ENCODE measurements at places on chromosomes 12 and 14.

DNA sequence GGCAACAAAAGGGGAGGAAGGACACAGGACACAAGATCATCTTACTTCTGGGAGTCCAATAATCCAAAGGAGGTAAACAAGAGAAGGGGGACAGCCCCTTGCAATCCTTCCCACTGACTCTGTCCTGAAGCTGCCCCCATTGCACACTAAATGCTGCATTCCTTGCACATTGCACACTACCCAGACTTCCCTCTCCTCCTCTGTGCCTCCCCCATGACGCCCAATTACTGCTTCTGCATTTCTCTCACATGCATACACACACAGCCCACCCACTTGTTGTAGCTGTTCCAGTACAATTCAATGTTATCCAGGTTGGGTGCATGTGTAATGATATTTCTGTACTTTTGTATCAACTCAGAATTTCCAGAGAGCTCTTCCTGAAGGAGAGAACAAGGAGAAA, 5.5 kb downstream of the NDRG2 start:
- no peak for DNase-seq

- DNase-seq: no peak
These were observed 828.3 kb upstream of the TMEM132C start for GRCh38 chr12:127438512-127439244.

GRCh38 chr12:90936230-90937005, 18.6 kb downstream of the CCER1 start:
- DNase-seq: no peak

- DNase-seq: no peak
These were observed 45.1 kb upstream of the SYCP3 start for GRCh38 chr12:101784376-101784775.

GRCh38 chr12:85747941-85748495, 88.2 kb downstream of the RASSF9 start:
- no peak for DNase-seq

- DNase-seq: no peak
These were observed 50.1 kb downstream of the LRCOL1 start for GRCh38 chr12:132560364-132560613.

DNA sequence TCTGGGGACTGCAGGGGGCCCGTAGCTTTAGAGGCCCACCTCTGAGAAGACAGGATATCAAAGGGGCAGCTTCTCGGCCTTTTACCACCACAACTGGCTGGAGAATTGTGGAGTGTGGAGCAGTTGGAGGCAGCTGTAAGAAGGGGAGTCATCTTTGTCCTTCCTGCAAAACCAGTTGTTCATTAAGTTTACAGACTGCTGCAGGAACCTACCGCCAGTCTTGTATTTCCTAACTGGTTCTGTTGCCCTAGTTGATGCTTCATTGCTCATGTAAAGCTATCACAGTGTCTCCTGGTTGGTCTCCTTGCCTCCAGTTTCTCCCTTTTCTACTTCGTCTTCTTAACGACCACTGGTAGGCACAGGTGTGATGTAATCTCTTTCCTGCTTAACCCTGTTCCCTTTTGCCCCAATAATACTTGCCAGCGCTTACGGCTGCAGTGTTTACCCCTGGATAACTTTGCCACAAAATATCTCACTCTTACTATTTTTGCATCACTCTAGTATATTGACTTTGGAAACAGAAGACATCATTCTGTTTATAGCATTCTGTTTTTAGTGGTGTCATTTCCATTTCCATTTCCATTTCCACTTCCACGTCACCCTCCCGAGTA, 11.9 kb downstream of the ESPL1 start:
- no peak for DNase-seq

- no peak for DNase-seq
These were observed 7.0 kb upstream of the MAX start for GRCh38 chr14:65109357-65109756.

DNA sequence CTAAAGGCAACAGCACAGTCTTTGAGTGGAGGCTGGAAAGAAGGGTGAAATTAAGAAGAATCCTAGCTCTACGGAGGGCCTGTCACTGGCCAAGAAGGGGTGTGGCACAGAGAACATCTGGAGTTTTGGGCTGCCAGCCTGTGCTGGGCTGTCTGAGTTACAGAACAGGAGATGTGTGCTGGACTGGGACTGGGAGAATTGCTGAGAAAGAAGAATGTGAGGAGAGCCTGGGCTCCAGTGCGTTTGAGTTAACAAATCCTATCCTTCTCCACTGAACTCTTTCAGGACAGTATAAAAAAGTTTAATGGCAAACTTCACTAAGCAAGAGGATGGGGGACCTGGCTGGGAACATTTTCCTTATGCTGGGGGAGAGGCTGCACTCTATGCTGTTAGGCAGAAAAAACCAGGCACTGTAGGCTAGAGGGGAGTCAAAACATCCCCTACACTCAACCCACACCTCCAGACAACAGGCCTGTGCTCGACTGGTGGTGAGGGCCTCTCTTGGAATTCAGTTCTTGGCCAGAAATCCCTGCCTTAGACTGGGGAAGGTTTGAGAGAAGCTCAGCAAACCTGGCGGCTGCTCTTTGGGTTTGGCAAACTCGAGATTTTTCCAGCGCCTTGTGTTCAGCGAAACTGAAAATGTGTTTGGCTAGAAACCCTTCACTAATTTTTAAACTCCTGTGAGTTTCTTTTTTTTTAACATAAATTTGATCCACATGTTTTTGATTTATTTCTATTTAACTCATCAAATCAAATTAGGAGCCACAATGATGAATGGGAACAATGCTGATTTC, 217.3 kb downstream of the MON2 start:
- no peak for DNase-seq

- no peak for DNase-seq
These were observed 34.3 kb downstream of the DAD1 start for GRCh38 chr14:22554498-22555383.

GRCh38 chr14:96978525-96979272, 181.5 kb downstream of the VRK1 start:
- DNase-seq: no peak

GRCh38 chr14:58460772-58461171, 33.3 kb downstream of the KIAA0586 start:
- DNase-seq: no peak

GRCh38 chr14:81946834-81947798, 413.5 kb upstream of the SEL1L start:
- DNase-seq: no peak

- DNase-seq: no peak
These were observed 2.6 kb downstream of the MLXIP start for GRCh38 chr12:122081083-122081696.

DNA sequence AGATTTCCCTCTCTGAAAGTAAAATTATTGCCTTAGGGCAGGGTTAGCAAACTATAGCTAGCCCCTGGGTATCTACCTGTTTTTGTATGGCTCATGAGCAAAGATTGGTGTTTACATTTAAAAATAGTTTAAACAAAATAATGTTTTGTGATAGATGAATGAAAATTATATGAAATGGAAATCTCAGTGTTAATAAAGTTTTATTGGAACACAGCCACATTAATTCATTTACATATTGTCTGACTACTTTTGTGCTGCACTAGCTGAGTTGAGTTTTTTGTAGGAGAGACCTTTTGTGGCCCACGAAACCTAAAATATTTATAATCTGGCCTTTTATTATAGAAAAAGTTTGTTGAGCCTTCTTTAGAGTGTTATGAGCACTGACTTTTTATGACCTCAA, 48.5 kb downstream of the ADIPOR2 start:
- DNase-seq: no peak

- DNase-seq: peak; percentile 7
These were observed 40.3 kb downstream of the MAP1LC3B2 start for GRCh38 chr12:116599285-116600136.

- no peak for DNase-seq
These were observed 832.9 kb downstream of the C12orf50 start for GRCh38 chr12:87196321-87196720.

DNA sequence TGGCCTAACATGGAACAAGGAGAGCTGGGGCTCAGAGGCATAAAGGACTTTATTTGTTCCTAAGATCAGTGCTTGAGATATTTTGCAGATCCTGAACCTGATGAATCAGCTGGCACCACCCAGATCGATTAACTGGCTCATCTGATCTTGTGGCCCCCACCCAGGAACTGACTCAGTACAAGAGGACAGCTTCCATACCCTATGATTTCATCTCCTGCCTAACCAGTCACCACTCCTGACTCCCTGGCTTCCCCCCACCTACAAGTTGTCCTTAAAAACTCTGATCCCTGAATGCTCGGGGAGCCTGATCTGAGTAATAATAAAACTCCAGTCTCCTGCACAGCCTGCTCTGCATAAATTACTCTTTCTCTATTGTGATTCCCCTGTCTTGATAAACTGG, 5.1 kb downstream of the C12orf56 start:
- no peak for DNase-seq

GRCh38 chr12:67220065-67220464, 49.1 kb upstream of the CAND1 start:
- no peak for DNase-seq

- no peak for DNase-seq
These were observed 397.5 kb upstream of the PDE3A start for GRCh38 chr12:19970821-19971220.

DNA sequence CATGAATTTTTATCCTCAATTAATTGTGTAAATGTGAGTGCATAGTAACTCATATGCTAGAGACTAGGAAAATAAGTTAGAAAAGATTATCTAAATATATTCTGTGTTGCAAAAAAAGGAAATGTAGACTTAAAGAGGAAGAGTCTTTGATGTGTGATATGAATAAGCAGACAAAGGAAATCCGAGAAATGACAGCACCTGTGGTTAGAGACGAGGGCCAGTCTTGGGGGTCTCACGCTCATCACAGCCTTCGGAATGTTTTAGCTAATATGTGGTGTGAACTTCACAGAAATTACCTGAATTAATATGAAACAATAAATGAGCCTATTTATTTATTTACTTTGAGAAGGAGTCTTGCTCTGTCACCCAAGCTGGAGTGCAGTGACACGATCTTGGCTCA, 11.6 kb downstream of the ATP6V0A2 start:
- no peak for DNase-seq

GRCh38 chr12:106956048-106956578, 406 bp downstream of the TMEM263 start:
- DNase-seq: peak; percentile 48

- no peak for DNase-seq
These were observed 549.6 kb downstream of the DIO2 start for GRCh38 chr14:79661752-79662151.

- DNase-seq: no peak
These were observed 114.5 kb downstream of the RPAP3 start for GRCh38 chr12:47591361-47591791.

DNA sequence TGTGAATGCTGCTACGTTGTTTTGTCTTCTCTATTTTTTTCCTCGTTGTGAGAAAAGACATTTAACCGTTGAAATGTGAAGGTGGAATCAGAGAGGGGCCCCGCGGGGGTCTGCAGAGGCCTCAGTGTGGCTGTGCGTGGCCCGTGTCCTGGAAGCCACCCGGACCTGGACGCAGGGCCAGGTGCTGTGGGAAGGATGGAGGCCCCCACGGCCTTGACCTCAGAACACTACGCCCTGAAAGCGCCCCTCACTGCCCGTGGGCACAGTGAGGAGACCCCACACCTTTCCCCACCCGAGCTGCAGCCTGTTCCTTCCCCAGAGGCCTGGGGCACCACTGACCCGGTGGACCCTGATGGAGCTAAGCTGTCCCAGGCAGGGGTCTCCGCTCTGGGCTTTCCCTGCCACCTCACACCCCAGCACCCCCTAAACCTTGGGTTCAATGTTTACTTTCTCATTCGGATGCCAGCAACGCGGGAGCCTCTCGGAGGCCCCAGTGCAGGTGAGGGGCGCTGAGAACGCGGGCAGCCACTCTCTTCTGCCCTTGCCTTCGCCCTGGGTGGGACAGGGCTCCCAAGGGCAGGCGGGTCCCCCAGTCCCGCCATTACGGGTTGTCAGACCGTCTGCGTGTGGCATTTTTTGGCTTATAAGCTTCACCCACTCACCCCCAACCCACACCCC, 26.9 kb downstream of the SETD1B start:
- no peak for DNase-seq

DNA sequence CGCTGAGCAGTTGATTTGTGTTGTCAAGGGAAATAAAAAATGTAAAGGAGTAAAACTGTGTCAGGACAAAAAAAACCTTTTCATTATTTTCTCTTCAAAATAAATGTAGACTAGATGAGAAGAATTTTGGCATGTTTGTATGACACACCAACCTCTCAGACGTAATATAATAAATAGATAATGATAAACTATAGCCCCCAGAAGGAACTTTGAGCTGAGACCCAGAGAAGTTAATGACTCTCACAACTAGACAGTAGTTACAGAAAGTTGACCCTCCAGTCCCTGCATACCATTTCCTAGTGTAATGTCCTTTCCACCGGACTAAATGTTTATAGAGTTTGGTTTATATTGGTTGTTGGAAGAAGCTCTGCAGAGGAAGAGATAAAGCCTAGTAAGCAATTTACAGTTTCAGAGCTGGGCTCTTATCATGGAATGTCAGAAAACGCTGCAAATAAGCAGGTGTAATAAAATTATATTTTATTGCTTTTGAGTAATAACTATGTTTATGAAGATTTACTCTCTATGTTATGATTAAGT, 97.3 kb downstream of the TRHDE start:
- no peak for DNase-seq

DNA sequence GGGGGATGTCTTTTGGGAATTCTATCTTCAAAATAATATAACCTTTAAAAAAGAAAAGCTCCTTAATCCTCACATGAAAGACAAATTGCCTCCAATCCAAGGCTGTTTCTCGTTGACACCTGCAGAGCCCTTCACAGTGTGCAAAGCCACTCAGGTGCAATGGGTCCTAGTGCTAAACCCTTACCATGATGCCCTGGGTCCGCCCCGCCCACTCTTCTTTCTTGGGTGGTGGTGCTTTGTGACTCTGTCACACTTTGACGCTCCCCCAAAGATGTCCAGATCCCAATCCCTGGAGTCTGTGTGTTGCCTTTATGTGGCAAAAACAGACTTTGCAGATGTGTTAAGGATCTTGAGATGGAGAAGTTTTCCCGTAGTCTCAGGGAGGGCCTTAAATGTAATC, 29.7 kb downstream of the CLMN start:
- no peak for DNase-seq

DNA sequence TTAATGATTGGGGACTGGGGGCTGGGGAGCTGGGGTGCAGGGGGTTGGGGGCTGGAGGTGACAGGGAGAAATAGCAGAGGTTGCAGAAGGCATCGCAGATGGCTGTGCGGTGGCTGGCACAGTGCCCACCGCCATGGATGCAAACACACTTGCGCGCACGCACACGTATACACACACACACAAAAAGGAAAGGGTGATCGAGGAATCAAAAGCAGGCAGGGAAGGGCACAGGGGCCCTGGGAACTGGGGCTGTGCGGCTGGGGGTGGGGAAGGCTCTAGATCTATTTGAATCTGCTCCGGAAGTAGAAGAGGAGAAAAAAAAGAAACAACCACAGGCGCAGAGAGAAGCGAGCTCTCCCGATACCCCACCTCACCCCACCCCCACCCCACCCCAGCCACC, 39.4 kb downstream of the ZFHX2 start:
- DNase-seq: no peak

DNA sequence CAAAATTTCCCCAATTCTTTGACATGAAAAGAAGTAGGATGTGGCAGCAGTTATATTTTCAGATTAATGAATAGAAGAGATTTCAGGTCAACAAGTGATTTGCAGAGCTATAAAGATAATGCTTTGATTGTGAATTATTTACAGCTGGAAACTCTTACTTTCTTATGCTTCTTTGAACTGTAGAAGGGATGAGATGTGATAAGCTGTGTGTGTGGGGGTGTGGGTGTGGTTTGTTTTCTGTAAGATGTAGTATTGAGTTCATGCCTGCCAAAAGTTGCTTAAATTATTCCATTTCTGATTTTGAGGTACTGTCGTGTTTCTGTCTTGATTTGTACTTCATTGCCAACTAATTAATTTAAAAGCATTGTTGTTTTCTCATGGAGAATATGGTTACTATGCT, 22.7 kb downstream of the AEBP2 start:
- DNase-seq: no peak

All from effector memory CD4-positive, alpha-beta T cell (primary cell).